ENCODE measurements at places on chromosomes 3 and 15. TPM values are rescaled to one million over a fixed set of nuclear protein-coding genes. Genes with fewer than 3 reads are reported as not detected.

PARP15 gene
- total RNA-seq: 5.6 TPM

TMCO5A gene
- total RNA-seq: not detected

DNA sequence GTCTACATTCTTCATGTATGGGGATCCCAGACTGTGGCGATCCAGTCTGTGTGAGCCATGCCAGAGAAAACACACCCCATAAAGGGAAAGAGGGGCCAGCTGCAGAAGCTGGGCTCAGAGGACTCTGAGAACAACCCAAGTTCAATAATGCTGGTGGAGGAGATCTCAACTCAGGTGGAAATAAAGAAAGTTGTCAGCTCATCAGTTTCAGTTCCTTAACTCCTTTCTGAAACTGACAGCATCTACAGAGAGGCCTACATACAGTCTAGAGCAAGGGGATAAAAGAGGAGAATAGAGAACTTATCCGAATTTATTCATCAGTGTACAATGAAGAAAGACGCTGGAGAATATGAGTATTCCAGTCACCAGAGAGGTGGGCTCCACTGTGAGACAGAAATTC lies 77.0 kb downstream of the NTRK3 start:
- no peaks in the 10 kb centered on the region for H3K36me3 ChIP-seq
- no peaks in the 10 kb centered on the region for H3K27me3 ChIP-seq
- H3K27ac ChIP-seq: no peak overlapping the region
- no peak overlapping the region for H3K4me3 ChIP-seq
- DNase-seq: no peak

DNA sequence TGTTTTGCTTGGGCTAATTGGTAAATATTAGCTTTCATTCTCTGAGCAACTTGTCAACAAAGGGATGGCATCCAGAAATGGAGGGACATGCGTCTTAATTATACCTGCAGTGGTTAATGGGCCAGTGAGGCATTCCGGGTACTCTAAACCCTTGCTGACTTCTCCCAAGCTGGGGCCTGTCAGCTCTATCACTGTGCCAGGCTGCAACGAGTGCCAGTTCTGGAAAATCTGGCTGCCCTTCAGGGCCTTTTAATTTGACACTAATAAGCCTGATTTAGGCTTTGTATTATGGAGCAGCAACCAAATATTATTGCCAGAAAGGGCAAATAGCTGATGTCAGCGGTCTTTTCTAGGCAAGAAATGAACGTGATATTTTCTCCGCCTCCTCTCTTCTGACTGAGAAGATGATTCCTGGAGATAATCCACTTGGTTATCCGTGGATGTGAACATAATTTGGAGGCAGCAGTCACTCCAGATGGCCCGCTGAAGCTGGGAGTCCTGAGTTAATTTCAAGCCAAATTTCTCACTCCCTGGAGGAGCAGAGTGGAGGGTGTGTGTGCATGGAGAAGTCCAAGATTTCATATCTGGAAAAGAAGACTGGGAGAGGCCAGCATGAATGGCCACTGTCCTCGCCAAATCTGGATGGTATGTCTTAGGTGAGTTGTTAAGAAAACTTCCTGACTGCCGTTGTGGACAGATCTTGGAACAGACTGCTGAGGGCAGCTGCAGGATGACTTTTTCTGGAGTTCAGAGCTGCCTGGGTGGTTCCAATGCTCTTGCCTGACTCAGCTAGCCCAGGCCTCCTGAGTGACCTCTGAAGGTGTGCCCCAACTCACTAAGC lies 44.4 kb upstream of the PSMD6 start:
- H3K4me1 ChIP-seq: no peaks in the 10 kb centered on the region
- H3K36me3 ChIP-seq: no peaks in the 10 kb centered on the region
- H3K27me3 ChIP-seq: no peaks in the 10 kb centered on the region
- H3K4me3 ChIP-seq: no peak overlapping the region
- no peak overlapping the region for H3K27ac ChIP-seq
- no peak for DNase-seq
